Keratinocyte (primary cell): ENCODE measurements at places on chromosomes 11 and 22. TPM values are rescaled to one million over a fixed set of nuclear protein-coding genes. Genes with fewer than 3 reads are reported as not detected.

The KRTAP5-11 gene
- polyA plus RNA-seq, result not detected in 3 replicates

The PKDREJ gene
- 0.01 TPM in 3 replicates for polyA plus RNA-seq

The SYCE3 gene
- polyA plus RNA-seq, result 0.17 to 0.36 TPM in 2 of 3 replicates, not detected in the other

The DDI1 gene
- polyA plus RNA-seq, result not detected in 3 replicates

The LRRC56 gene
- polyA plus RNA-seq, result 0.14 to 0.44 TPM (median 0.28 TPM) in 3 replicates

The SPON1 gene
- not detected in 3 replicates for polyA plus RNA-seq

The SAA1 gene
- polyA plus RNA-seq, result 25.6 to 94.6 TPM (median 27.5 TPM) in 3 replicates

The RRAS2 gene
- 52.2 to 99.3 TPM (median 54.4 TPM) in 3 replicates for polyA plus RNA-seq

The PDE2A gene
- 0.38 to 0.94 TPM (median 0.81 TPM) in 3 replicates for polyA plus RNA-seq

The IGLL1 gene
- polyA plus RNA-seq, result not detected in 3 replicates

The TEX54 gene
- polyA plus RNA-seq, result not detected in 3 replicates

The DENND6B gene
- 0.94 to 3.1 TPM (median 1.4 TPM) in 3 replicates for polyA plus RNA-seq

The LRRC74B gene
- polyA plus RNA-seq, result 0.03 TPM in 1 of 3 replicates, not detected in the others

The CCDC81 gene
- polyA plus RNA-seq, result 0.06 to 0.42 TPM (median 0.15 TPM) in 3 replicates

The USP2 gene
- 0.35 to 0.49 TPM (median 0.46 TPM) in 3 replicates for polyA plus RNA-seq

The MYH9 gene
- polyA plus RNA-seq, result 277 to 489 TPM (median 351 TPM) in 3 replicates

The NXPE1 gene
- not detected in 3 replicates for polyA plus RNA-seq

The ANKK1 gene
- polyA plus RNA-seq, result 0.85 to 1.8 TPM (median 0.92 TPM) in 3 replicates

The PLA2G3 gene
- 0.37 to 0.39 TPM (median 0.38 TPM) in 3 replicates for polyA plus RNA-seq

The PRPF19 gene
- 16.9 to 67.7 TPM (median 35.4 TPM) in 3 replicates for polyA plus RNA-seq

The BCO2 gene
- 0.37 to 0.51 TPM (median 0.40 TPM) in 3 replicates for polyA plus RNA-seq

The DDTL gene
- polyA plus RNA-seq, result 0.63 to 1.0 TPM (median 0.72 TPM) in 3 replicates

The CSNK2A3 gene
- 1.4 to 2.6 TPM (median 1.8 TPM) in 3 replicates for polyA plus RNA-seq

The BTG4 gene
- 0.07 to 0.13 TPM (median 0.12 TPM) in 3 replicates for polyA plus RNA-seq

The MRPL49 gene
- 46.3 to 67.7 TPM (median 49.6 TPM) in 3 replicates for polyA plus RNA-seq

The IL10RA gene
- 0.04 to 0.23 TPM (median 0.14 TPM) in 3 replicates for polyA plus RNA-seq

The CDC42BPG gene
- 2.2 to 4.0 TPM (median 2.5 TPM) in 3 replicates for polyA plus RNA-seq

The ABCC8 gene
- not detected in 3 replicates for polyA plus RNA-seq

The PGA3 gene
- polyA plus RNA-seq, result not detected in 3 replicates

The EIF4G2 gene
- 502 to 643 TPM (median 628 TPM) in 3 replicates for polyA plus RNA-seq

The OR52A1 gene
- polyA plus RNA-seq, result not detected in 3 replicates

The PDGFB gene
- polyA plus RNA-seq, result 4.3 to 10.3 TPM (median 6.0 TPM) in 3 replicates

The SLC6A5 gene
- not detected in 3 replicates for polyA plus RNA-seq

The MS4A14 gene
- polyA plus RNA-seq, result not detected in 3 replicates

The MFNG gene
- 4.1 to 5.9 TPM (median 5.8 TPM) in 3 replicates for polyA plus RNA-seq

The PANX3 gene
- polyA plus RNA-seq, result not detected in 3 replicates

The PCNX3 gene
- polyA plus RNA-seq, result 6.1 to 16.5 TPM (median 10.5 TPM) in 3 replicates

The KCNJ5 gene
- polyA plus RNA-seq, result 0.59 to 1.4 TPM (median 0.77 TPM) in 3 replicates

The PGA5 gene
- not detected in 3 replicates for polyA plus RNA-seq
